ENCODE measurements at places on chromosomes 1 and 21.

GRCh38 chr1:241525026-241525425 is 5.5 kb upstream of the FH start:
- DNase-seq = no peak

DNA sequence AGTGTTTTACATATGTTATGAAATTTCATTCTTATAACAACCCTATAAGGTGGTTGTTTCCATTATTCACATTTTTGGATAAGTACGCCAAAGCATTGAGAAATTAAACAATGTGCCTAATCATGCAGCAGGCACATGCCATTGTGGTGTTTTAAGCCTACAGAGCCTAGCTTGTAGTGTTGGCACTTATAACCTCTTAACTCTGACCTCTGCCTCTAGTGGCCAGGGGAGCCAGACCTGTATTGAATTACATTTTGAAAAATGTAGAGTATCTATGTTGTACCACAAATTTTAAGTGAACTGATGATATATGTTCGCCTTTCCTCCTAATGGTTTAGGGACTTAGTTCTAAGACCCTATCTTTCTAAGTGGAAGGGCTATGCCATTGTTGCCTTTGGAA is 61.0 kb downstream of the KCNK2 start:
- no peak for DNase-seq

GRCh38 chr1:57214951-57215575 is 208.8 kb downstream of the DAB1 start:
- no peak for DNase-seq

DNA sequence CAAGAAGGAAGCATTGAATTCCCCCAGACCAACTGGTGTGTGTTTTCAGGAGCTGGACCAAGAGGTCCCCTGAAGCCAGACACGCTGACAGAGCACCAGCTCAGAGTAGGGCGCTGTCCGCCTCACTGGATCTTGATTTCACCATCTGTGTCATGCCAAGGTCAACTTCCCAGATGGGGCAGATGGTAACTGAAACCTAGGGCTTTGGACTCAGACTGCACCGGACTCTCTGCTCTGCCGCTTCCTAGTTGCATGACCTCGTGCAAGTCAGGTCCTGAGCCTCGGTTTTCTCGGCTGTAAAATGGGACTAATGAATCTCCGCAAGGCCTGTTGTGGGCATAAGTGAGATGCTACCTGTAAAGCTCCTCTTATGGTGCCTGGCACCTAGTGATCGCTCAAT is 17.9 kb upstream of the CASZ1 start:
- no peak for DNase-seq

- DNase-seq = no peak
These were observed 122.8 kb upstream of the IPO9 start for GRCh38 chr1:201706109-201706508.

DNA sequence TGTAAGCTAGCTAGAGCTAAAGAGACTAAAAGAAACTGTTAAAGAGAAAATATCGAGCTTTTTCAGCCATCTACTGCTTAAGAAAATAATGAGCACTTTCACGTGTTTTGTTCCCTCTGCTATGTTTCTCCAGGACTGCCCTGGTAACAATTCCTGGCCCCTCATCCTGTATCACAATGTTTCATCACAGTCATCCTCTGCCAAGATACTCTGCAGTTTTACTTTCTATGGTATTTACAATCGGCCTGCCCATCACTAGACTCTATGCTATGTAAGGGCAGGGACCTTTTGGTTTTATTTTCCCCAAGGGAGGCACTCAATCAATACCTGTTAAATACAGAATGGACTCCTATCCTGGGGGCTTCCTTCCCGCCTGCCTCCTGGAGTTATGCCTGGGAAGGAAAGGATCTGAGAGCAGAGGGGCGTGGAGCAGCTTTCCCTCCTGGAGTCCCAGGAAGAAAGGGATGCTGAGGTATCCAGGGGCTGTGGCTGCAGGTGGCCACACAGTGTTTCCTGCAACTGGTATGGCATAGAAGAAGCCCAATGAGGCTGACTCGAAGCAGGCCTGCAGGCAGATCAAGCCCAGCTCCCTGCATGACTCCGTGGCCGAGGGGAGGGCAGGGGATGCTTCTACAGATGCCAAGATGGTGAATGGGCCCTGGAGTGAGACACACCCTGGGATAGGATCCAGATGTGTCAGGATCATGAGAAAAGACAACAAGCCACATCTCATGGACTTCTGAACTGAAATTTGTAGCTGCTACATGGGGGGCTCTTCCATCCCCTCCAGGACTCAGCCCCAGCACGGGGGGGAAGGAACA is 52.9 kb downstream of the MATN1 start:
- no peak for DNase-seq

DNA sequence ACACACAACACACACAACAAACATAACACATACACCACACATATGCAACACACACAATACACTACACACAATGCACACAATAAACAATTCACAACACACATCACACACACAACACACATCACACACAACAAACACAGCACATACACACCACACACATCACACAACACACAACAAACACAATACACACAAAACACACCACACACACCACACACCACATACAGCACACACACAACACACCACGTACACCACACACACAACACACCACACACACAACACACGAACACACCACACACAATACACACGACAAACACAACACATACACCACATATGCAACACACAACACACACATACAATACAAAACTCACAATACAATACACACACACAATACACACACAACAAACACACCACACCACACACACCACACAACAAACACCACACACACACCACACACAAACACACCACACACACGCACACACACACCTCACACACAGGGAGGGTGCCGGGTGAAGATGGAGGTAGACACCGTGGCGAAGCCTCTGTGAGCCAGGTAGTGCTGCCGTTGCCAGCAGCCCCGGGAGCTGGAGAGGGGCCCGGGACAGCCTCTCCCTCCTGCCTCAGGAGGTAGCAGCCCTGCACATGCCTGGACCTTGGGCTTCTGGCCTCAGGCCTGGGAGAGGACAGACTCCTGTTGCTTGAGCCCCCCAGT is 30.4 kb upstream of the C1orf174 start:
- DNase-seq = no peak

DNA sequence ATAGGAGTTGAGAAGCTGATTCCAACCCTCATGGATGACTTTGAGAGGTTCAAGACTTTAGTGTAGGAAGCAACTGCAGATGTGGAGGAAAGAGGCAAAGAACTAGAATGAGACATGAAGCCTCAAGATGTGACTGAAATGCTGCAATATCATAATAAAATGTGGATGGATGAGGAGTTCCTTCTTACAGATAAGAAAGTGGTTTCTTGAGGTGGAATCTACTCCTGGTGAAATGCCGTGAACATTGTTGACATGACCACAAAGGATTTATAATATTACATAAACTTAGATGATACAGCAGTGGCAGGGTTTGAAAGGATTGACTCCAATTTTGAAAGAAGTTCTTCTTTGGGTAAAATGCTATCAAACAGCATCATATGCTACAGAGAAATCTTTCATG is 28.8 kb downstream of the LTN1 start:
- no peak for DNase-seq

DNA sequence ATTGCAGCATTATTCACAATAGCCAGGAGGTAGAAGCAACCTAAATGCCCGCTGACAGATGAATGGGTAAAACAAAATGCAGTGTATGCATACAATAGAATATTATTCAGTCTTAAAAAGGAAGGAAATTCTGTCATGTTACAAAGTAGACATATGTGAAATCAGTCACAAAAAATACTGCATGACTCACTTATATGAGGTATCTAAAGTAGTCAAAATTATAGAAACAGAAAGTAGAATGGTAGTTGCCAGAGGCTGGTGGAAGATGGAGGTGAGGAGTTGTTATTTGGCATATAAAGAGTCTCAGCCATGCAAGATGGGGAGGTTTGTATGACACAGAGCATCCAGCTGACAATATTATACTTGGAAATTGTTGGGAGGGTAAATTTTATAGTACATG is 43.0 kb upstream of the EGLN1 start:
- DNase-seq = peak; percentile 47

- peak; percentile 49 for DNase-seq
These were observed 12.4 kb downstream of the SAMSN1 start for GRCh38 chr21:14533499-14534428.

DNA sequence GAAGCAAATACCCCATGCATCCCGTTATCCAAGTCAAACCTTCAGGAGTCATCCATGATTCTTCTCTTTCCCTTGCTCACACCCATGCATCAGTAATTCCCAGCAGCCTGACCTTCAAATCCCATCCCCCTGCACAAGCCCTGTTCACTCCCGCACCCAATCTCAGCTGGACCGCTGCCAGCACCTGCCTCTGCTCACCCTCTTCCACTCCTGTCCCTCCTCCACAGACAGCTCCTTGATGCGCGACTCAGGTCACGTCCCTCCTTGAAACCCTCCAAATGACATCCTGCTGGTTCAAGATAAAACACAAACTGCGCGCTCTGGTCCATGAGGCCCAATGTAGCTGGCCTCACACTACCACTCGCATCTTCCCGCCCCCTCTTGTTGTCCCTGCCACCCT is 43.4 kb upstream of the MPZL1 start:
- DNase-seq = no peak

DNA sequence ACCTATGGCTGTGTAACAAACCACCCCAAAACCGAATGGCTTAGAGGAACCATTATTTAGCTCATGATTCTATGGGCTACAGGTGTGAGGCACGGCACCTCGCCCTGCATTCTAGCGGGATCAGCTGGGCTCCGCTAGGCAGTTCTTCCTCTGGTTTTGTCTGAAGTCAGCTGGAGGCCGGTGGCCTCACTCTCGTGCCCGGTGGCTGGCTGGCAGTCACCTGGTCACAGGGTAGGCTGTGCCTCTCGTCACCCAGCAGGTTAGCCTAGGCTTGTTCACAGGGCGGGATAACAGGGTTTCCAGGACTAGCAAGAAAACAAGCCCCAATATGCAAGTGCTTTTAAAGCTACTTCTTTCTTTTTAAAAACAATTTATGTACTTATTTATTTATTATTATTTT is 16.3 kb upstream of the AGPAT3 start:
- no peak for DNase-seq

GRCh38 chr1:200737647-200738291 is 924 bp upstream of the CAMSAP2 start:
- peak; percentile 10 for DNase-seq

DNA sequence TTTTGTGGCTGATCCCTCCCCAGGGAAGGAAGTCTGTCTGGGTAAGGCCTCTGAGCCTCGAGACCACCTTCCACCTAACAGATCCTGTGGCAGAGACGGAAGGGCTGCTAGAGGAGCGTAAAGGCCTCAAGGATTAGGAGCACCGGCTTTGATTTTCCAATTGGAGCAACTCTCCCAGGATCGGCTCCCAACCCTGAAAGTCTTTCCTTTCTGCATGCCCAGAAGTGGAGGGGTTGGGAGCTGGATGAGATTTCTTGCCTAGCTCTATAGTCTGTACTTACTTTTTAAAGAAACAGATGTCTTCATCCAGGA is 41.4 kb downstream of the ELK4 start:
- DNase-seq = no peak

DNA sequence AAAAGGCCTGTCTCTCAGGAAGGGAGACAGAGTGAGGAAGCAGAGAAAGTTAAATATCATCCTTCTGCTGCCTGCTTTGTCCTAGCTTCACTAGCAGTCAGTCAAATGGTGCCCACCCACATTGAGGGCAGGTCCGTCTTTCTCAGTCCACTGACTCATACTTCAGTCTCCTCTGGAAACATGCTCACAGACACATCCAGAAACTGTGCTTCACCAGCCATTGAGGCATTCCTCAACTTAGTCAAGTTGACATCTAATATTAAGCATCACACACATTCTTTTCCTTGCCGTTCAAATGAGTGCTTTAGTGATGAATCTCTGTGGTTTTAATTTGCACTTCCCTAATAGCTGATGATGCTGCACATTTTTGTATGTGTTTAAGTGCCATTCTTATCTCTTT is 777.8 kb upstream of the PRMT6 start:
- no peak for DNase-seq

DNA sequence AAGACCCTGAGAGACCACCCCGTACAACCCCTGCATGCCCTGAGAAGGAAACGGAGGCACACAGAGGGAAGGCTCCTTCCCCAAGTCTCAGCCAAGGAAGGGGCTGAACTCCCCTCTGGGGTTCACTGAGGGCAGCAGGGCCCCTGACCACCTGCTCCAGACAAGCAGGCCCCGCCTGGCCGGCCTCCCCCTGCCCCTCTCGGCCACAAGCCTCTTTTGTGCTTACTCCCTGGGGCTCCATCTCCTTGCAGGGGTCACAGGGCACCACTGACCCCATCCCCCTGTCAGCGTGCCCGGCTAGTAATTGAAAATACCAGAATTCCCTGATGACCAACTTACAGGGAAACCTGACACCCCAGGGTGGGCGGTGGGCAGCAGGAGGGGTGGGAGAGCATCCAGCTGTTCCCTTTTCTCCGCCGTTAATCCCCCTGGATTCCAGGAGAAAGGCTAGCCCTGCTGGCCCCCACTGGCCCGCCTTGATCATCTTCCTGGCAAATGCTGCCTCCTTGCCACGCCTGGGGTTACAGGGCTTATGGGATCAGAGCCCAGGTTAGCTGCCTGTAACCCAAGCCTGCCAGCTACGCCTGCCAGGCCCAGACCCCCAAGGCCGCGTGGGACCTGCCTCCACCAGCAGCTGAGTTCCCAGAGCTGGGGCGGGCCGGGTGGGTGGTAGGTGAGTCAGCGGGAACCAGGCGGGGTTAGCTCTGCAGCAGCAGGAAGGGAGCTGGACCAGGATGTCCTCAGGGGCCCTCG is 96.1 kb downstream of the LACTBL1 start:
- peak; percentile 82 for DNase-seq

GRCh38 chr1:98002288-98002687 is 81.5 kb upstream of the DPYD start:
- DNase-seq = no peak

DNA sequence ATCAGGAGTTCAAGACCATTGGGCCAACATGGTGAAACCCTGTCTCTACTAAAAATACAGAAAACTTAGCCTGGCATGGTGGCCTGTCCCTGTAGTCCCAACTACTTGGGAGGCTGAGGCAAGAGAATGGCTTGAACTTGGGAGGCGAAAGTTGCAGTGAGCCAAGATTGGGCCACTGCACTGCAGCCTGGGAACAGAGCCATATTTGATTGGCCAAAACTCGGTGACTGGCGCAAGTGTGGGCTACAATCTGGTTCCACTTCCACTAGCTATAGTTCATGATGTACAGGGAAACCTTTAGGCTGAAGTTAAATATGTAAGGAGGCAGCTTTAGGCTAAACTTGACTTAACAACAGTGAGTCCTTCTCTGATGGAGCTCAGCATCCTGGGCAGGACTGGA is 20.2 kb downstream of the SLC30A10 start:
- no peak for DNase-seq

DNA sequence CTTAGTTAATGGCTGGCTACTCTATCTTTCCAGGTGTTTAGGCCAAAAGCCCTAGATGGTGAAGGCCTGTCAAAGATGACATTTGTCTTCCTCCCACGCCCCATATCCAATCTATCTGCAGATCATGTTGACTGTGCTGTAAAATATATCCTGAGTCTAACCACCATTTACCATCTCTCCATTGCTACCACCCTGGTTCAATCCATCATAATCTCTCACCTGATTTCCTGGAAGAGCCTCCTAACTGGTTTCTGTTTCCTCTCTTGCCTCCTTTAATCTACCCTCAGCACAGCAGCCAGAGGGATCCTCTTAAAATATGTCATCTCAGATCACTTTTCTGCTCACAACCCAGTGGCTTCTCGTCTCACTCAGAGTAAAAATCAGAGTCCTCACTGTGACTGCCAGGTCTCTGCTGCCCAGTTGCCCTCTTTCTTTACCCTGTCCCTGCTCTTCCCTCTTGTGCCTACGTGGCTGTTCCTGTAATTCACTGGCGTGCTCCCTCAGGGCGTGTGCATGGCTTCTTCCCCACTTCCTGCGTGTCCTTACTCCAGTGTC is 17.8 kb downstream of the TMEM50A start:
- DNase-seq = no peak

Data from dermis blood vessel endothelial cell (primary cell).